Sigmoid colon (tissue), 7 donors: ENCODE measurements at places on chromosomes 12 and 14.

DNA sequence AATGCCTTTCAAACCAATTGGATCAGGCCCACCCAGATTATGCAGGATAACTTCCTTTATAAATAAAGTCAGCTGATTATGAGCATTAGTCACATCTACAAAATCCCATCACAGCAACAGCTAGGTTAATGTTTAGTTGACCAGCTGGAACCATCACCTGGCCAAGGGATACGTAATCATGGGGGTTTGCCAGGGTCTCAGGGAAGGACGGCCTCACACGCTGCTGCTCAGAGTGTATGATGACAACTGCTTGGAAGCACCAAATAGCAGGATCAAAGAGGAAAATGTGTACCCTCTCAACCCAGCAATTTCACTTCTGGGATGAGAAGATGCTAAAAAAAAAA lies 162.6 kb downstream of the SLC15A4 start:
- no peak for DNase-seq

GRCh38 chr12:107903341-107904061 lies 129.0 kb downstream of the ASCL4 start:
- DNase-seq: no peak

- no peak for DNase-seq
Measured at GRCh38 chr12:113019025-113019424, 37.5 kb upstream of the DTX1 start.

- no peak for DNase-seq
Measured at GRCh38 chr12:111154147-111154834, 214.6 kb downstream of the PHETA1 start.

GRCh38 chr14:57845802-57846531 lies 19.9 kb downstream of the SLC35F4 start:
- no peak for DNase-seq

GRCh38 chr14:28875934-28876571 lies 109.5 kb downstream of the FOXG1 start:
- no peak for DNase-seq

GRCh38 chr12:130422676-130423075 lies 85.0 kb downstream of the PIWIL1 start:
- DNase-seq: no peak
